ENCODE measurements at places on chromosomes 2 and 18.

DNA sequence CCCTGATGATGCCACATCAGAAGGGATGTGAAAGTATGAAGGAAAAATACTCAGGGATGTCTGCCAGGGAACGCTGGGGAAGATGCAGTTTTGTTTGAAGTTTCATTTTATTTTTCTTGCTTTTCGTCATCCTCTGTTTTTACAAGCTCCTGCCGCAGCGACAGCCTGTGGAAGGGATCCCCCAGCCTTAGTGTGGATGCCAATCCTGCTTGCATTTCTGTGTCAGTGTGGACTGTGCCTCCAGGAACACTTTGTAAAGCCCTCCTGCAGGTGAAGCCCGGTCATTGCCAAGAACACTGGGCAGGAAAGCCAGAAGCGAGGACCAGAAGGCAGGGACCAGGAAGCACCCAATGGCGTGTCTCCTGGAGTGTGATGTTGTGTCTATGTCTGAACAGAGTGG is 234.3 kb downstream of the SEPTIN10 start:
- DNase-seq: no peak

- DNase-seq: no peak
These were observed 73.4 kb upstream of the ID2 start for GRCh38 chr2:8608411-8608954.

GRCh38 chr2:152518641-152519580 is 183.9 kb downstream of the FMNL2 start:
- no peak for DNase-seq

- no peak for DNase-seq
These were observed 139.3 kb upstream of the CTDP1 start for GRCh38 chr18:79540161-79540903.

DNA sequence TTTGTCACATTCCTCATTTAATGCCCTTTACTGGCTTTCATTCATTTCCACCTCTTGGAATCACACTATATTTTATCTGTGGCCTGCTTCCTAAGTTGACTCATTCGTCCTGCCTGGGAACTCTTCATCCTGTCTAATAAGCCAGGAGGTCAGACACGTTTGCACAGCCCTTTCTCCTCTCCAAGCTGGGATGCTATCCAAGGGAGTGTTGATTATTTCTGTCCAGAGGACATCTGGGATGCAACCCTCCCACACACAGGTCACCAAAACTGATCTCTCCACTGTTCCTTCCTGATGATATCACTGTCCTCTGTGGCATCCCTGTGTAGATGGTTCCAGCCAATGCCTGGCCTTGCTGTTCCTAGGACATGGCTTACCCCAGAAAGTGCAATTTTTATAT is 79.8 kb upstream of the NOSTRIN start:
- peak; percentile 77 for DNase-seq

- peak; percentile 98 for DNase-seq
These were observed 1.9 kb upstream of the SH3BP4 start for GRCh38 chr2:234949762-234950434.

- DNase-seq: no peak
These were observed 95.6 kb upstream of the PDE1A start for GRCh38 chr2:182522405-182522896.

DNA sequence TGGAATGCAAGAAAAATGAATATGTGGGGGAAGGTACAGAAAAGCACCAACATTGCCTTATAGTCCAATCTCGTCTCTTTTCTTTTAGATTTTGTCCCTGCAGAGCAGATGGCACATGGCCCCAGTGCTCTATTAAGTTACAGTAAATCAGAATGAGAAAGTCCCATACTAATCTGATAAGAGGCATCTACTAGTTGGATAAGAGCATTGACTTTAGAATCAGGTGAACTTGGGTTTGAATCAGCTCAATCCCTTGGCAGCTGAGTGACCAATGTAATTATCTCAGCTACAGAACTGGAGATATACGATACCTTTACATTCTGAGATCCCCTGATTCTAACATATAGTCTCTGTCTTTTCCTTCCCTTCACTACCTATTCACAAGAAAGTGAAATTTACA is 54.8 kb upstream of the PDE1A start:
- no peak for DNase-seq

DNA sequence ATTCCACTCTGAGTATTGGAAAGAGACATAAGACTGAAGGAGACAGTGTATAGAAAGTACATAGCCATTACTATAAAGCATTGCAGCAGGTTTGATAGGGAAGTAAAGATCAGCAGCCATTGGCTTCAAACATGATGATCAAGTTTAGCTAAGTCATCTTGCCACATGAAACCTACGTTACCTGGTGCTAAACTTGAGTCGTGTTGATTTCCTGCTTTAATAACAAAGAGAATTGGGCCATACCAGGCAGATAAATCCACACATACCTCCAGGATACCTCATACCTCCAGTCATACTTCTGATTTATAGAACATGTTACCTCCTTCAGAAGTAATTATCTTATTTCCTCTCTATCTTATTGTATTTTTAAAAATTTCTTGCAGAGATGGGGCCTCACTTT is 10.3 kb upstream of the KYNU start:
- no peak for DNase-seq

DNA sequence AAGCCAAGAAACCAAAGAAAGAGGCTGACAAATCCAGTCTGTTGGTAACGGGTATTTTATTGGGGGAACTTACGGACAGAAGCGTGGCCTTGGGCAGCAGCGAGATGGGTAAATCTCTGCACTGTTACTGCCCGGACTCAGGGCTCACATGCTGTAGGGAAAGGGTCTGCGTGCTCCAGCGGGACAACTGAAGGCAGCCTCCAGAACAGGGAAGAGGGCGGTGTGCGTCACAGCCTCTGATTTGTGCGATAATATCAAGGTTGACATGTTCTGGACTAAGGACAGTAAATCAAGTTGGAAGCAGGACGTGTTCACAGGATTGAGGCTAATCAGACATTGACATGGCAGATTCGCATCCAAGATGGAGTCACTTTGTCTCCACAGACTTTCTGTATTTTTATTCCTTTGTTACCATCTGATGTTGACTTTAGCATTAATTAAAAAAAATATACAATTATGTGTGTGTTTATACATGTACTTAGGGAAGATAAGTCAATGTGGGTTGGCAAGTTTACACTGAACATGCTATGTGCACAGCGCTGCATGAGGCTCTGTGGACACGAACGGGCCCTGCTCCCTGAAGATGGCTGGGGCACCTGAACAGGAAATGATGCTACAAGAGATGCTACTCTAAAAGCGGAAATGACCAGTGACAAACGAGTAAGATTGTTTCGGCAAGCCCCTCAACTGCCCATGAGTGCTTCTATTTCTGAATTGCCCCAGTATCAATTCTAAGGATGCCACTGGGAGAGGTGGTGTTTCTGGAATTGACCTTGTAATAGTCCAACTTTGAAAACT is 22.6 kb upstream of the DCDC2C start:
- DNase-seq: no peak

GRCh38 chr18:5214583-5215351 is 17.7 kb upstream of the AKAIN1 start:
- no peak for DNase-seq

DNA sequence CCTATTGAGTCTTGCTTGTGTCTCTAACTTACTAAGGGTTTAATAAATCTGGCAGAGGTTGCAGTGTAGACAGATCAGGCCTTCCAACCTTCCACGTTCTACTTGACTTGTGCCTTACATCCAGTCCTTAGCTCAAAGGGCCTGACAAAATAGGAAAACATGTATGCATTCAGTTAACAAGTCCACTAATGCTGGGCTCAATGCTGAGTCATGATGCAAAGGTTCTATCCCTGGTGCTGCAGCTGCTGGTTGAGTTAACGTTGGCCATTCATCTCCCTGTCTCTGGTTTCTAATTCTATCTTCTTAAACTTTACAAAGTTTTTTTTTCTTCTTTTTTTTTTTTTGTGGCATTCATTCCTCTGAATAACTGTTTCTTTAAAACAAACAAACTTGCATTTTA is 46.3 kb upstream of the ITGB6 start:
- no peak for DNase-seq

- DNase-seq: no peak
These were observed 9.8 kb downstream of the FEV start for GRCh38 chr2:218975060-218975777.

DNA sequence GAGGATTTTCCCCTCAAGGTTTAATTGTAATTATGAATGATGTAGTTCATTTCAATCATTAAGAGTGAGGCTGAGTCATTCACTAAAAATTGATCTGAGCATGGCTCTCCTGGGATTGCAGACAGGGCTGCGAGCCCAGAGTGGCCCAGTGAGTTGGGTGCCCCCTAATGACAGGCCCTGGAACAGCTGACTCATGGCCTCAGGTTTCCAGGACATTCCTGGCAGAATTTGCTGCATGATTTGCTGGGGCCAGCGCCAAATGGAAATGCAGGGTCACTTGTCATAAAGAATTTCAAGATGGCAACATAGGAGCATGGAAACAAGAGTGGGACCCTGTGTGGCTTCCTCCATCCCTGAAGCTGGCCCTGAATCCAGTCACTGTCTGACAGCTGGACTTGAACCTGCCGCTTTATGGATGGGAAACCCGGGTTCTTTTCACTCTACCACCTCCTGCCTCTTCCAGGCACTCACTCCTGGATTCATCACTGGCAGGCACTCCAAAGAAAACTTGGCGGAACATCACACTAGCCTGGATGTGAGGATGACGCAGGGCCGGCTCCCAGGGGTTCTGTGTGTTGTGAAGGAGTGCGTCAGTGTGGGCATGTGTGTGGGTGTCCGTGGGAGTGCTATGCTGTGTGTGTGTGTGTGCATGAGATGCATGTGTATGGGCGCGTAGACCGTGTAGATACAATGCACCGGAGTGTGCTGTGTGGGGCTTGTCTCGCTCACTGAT is 15.2 kb downstream of the OTOF start:
- peak; percentile 63 for DNase-seq

DNA sequence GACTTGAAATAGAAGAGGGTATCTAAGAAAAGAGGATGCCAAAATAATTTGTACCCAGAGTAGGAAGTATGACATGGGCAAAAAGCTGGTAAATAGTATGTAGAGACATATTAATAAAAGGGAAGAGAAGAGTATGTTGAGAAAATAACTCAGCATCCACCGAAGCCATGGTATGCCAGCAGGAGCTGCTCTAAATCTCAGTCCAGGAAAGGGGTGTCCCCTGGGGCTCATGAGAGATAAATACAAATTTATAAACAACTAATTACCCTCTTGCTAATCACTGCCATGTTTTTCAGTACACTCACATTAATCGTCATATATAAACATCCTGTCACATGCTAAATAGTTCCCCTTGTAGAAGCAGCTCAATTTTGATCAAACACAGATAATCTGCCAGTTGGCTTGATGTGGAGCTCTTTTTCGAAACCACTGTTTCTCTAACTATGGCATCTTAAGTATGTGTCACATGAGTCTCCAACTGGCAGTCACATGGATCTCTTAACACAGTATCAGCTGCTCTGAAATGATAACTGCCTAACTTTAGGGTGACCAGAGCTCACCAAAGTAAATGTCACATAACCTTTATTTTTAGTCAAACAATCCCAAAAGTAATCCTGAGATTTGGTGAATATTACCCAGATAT is 31.9 kb downstream of the EXOC6B start:
- DNase-seq: no peak

DNA sequence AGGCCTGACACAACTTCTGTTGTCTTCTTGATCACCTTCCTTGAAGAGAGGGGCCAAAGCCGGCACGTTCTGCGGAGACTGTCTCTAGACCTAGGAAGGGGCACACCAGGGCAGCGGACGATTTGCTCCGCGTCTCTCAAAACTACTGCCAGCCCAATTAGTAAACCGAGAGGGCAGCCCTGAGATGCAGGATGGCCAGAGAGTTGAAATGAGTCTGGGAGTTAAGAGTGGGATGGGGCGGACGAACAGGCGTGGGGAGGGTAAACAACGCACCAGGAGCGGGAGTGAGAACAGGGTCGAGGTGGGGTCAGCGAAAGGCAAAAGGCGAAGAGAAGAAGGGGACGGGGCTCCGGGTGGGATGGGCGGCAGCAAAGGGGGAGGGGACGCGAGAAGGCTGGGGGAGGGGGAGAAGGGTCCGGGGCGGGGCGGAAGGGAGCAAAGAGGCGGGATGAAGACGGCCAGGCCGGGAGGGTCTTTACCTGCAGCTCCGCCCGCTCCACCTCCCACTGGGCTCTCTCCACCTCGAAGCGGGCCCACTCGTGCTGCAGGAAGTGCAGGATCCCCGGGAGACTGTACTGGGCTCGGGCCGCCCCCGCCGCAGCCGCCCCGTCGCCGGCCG is 476 bp downstream of the STRN start:
- no peak for DNase-seq

GRCh38 chr18:46042571-46043123 is 29.4 kb downstream of the PSTPIP2 start:
- peak; percentile 29 for DNase-seq

- no peak for DNase-seq
These were observed 18.6 kb downstream of the THNSL2 start for GRCh38 chr2:88188748-88189147.

DNA sequence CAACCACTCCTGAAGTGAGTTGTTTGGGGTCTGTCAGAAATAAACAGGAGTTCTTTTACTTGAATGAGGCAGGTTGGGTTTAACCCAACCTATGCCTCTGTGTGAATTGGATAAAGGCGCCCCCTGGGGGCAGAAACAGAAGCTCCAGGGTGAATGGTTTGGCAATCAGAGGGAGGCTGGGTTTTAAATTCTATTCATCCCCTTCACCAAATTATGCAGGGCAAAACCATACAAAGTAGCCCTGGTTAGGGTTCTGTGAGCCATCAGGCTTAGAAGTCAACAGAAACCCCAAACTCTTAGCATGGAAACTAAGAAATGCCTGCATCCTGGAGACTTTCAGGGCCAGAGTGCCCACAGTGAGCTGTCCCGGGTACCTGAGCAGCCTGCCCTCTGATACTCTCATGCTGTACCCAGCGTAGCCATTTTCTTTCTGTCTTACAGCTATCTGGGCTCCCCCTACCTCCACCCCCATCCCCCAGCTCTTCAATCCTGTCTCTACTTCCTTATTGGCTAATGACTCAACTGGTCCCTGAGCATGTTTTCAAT is 241.5 kb downstream of the ICOS start:
- no peak for DNase-seq

DNA sequence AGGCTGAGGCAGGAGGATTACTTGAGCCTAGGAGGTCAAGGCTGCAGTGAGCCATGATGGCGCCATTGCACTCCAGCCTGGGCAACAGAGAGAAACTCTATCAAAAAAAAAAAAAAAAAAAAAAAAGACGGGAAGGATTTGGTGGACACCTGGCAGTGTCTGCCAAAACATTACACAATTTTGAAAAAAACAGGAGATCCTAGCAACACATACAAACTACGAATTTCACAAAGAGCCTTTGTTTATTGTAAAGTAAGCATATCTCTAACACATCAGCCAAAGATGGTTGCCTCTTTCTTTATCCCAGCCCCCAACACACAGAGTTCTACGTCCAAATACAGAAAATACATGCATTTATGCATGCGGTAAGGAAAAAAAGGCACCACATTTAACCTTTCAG is 7.6 kb downstream of the GPR45 start:
- DNase-seq: no peak
